ENCODE measurements at places on chromosomes 2 and 18.

- no peak for DNase-seq
These were observed 14.3 kb upstream of the ST8SIA5 start for GRCh38 chr18:46771141-46771540.

DNA sequence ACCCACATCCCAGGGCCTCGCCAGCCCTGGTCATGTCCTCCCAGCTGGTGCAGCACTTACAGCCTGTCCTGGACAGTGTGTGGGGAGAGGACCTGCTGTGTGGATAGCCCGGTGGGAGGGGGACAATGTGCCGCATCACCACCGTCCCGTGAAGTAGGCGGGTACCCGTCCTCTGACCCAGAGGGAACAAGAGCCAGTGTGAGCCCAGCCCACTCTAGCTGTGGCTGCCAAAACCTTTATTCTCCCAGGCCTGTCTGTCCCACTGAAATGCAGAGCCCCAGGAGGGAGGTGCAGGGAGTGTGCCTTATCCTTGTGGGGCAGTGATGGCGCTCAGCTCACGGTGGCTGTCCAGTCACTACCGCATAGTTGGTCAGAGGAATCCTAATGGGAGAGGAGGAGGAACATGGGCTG is 1.7 kb downstream of the TRAF3IP1 start:
- DNase-seq = no peak

DNA sequence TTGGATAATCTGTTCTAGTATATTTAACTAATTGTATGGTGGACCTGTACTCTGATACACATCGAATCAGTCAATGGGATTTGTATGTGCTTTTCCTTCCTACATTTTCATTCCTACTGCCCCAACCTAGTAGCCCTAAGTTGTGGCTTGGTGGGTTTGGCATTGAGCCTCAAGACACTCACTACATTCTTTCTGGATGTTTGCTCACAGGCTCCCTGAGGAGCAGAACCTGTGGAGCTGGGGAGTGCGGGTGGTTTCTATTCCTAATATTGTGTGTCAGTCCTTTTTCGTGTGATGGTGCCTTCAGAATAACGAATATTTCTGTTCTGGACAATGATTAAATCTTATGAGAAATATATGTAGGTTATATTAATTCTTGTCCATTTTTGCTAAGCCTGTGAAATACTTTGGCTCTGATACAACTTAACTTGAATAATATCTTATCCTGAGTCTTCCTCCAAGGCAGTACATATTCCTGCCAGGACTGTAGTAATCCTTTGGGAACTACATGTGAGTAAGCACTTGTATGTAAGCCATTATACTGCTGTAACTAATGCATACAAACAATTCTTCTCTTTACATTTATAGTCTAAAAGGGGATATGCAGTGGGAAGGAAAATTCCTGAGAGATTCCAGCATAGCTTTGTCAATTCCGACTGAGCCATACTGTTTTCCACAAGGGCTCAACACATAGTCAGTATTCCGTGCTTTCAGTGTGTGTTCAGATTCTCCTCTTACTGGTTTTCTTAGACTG is 150.6 kb downstream of the AGPS start:
- DNase-seq = no peak

GRCh38 chr2:47174733-47175361 is 19.7 kb upstream of the STPG4 start:
- DNase-seq = peak; percentile 80

DNA sequence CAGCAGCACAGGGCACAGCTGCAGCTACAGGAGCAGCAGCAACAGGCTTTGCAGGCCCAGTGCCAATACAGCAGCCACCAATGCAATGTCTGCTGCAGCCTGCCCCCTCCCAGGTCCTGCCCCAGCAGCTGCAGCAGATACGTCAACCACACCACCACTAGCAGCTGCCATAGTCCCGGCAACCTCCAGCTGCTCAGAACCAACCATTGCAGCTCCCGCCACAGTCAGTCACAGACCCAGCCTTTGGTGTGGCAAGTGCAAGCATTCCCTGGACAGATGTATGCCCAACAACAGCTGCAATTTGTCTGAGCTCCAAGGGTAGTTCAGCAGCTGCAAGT is 53.3 kb upstream of the TUBA3E start:
- no peak for DNase-seq

DNA sequence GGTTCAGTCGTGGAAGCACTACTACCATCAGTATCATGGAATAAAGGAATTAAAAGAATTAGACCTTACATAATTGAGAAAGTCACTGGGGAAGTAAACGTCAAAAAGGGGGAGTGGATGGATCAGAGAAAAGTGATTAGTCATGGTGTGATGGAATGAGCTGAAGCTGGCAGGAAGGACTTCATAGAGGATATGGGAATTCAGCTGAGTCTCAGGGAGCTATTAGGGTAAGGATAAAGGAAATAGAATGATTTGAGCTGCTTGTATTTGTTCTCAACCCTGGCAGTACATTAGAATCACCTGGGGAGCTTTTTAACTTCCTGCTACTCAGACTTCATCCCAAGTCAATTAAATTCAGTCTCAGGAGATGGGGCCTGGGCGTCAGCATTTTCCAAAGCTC is 53.4 kb upstream of the SETBP1 start:
- no peak for DNase-seq

DNA sequence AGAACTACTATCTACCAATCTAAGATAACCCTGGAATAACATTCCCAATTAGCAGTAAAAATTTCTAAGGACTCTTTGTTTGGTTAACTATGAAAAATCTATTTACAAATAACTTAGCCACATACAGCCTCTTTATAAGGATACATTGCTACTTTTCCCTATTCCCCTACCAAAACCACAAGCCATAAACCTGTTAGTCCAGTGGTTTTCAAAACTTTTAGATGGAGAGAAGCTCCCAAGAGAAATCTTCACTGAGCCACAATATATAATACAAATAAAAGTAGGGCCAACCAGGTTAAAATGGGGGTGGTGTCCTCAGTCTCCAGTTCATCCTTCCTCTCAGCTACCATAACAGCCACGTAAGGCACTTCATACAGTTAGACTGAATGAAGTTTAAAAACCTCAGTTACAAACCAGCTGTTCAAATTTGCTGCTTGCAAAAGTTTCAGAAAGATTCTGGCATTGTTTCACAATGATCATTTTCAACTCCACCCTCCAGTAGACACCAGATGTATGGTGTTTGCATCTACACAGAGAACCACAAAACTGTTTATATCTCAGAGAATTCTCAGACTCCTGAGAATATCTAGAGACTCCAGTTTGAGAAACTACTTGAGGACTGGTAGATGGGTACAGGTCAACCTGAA is 26.0 kb downstream of the SOS1 start:
- DNase-seq = no peak

GRCh38 chr2:40388161-40388560 is 63.7 kb downstream of the SLC8A1 start:
- DNase-seq = no peak

DNA sequence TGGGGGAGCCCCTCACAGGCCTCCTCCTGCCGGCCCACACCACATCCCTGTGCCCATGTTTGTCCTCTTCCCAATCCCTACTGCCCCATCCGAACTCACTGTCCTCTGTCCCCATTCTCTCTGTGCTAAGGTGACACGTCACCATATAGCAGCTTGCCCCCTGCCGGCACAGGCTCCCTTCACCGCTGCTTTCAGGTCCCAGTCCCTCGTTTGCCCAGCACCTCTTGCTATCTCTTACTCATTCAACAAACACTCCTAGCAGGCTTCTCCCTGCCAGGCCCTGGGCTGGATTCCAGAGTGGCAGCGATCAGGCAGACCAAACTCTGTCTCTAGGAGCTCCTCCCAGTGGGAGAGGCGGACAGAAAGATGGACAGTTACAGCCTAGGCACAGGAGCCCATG is 74.3 kb downstream of the TFCP2L1 start:
- no peak for DNase-seq

DNA sequence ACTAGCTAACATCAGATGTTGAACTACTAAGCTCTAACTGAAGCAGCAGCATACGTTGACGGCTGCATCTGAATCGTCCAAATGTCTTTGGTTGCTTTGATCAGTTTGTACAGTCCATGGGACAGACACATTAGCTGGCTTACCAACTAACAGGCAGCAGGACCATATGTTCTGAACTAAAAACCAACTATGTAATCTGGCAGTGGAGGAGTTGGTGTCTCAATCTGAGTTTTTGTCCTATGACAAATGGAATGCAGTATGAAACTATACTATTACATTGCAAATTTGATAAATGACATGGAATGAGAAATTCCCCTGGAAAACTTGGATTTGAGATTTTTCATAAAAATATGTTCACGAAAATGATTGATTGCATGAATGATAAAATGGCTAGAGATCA is 79.5 kb downstream of the EPHA4 start:
- no peak for DNase-seq

- peak; percentile 83 for DNase-seq
These were observed 139.1 kb downstream of the C1D start for GRCh38 chr2:67923696-67924095.

- DNase-seq = no peak
These were observed 504.7 kb downstream of the ERBB4 start for GRCh38 chr2:212033888-212034287.

DNA sequence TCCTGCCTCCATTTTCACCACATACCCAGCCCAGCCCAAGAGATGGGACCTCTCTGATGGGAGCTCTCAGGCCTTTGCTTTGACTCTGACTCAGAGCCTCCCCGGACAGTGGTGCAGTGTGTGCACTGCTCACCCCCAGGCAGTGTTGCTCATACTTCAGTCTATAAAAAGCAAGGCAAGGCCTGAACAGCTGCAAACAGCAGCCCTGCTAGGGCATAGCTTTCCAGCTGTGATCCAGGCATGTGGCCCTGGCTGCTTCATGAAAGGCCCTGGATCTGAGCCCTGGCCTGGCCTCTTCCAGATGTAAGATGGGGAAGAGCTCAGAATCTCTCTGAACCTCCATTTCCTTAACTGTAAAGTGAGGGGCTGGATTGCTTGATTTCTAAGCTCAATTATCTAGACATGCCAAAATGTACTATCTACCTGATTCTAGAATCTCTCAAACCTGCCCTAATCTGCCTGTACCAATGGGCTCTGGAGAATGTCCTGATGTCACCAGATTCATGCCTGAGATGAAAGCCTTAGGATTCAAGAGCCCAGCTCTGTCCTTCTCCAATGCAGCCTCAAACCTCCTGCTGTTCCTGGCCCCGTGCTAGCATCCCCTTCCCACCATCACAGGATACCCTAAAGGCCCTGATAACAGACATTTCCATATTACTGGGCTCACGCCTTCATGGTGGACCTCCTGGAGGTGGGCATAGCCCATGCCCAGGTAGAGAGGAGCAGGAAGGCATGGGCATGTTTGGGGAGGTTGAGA is 206.9 kb downstream of the ARL4C start:
- DNase-seq = no peak

DNA sequence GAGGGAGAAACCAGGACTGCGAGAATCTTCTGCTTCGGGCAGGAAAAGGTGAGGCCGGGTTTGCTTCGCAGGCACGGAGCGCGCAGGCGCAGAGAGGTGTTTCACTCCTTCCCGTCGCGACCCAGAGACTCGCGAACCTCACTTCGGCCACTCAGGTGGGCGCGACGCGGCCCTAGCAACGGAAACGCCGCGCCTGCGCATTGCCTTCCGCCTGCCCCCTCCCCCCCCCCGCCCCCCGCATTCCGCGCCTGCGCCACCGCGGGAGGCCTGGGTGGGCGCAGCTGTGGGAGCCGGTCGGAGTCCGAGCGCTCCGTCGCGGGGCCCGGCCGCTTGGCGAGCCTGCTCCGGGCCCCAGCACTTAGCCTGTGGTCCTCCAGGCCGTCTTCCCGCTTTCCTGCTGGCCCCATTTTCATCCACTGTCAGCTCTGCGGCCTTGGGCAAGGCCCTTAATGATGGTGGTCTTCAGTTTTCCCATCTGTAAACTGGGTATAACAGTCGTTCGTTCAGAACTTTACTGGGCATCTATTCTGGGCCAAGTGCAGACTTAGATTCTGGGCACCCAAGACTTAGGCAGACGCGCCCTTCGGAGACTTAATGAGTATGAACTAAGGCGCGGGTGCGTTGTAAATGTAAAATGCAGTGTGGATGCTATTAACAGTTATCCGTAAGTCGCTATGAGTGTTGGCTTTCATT is 62.1 kb upstream of the ACKR3 start:
- DNase-seq = peak; percentile 61

DNA sequence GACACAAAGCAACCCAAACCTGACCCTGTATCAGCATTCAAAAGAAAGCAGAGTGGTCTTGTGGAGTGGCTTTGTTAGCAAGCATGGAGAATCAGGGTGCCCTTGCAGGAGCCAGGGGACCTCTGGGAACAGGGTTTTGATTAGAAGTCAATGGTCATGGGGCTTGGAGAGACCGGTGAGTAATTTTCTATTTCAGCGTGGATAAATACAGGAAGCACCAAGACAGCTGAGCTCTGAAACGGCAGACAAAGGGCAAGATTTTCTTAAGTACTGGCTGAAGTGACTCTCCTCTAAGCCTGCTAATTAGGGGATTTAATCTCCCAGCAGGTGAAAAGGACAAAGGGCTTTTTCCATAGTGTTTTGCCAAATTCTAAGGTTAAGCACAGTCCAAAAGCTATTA is 78.0 kb upstream of the GAREM1 start:
- DNase-seq = peak; percentile 84

- DNase-seq = no peak
These were observed 92.6 kb downstream of the ZNF385B start for GRCh38 chr2:179768765-179769164.

- no peak for DNase-seq
These were observed 364.9 kb upstream of the TMEFF2 start for GRCh38 chr2:192559587-192559986.

DNA sequence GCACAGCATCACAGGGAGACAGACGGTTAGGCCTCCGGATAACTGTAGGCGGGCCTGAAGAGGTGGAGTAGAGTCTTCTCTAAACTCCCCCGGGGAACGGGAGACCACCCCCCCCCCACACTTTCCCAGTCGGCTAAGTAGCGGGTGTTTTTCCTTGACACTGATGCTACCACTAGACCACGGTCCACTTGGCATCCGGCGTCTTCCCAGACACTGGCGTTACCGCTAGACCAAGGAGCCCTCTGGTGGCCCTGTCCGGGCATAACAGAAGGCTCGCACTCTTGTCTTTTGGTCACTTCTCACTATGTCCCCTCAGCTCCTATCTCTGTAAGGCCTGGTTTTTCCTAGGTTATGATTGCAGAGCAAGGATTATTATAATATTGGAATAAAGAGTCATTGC is 25.7 kb upstream of the NCL start:
- DNase-seq = no peak

GRCh38 chr2:85131116-85131515 is 2.1 kb upstream of the TCF7L1 start:
- no peak for DNase-seq

DNA sequence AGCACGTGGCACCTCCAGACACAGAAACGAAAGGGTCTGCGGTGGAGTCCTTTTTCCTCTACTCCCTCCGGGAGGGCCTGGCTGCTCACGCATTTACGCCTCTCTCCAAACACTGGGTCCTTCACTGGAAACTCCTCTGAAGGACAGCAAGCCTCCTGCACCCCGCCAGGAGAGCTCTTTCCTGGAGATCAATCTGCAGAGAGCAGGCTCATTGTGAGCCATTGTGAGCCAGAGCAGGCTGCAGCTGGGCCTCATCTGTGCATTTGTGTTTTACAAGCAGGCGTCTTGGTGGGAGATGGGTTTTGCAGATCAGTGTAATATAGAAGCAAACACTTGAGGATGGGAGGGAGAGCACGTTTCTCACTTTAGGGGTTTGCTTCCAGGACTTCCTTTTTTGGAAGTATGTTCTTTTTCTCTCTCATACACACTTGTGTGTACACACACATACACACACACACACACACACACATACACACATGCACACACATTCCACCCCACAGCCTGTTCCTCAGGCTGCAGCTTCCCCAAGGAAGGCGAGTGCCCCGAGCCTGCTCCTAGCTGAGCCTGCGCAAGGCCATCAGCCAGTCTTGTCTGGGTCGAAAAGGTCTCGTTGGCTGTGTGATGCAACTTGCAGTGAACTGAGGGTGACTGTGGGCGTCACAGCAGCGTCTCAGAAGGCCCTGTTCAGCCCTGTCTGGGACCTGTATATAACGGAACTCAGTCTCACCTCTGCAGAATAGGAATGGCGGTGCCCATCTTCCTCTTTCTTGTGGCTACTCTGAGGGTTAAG is 163.5 kb downstream of the GLI2 start:
- DNase-seq = peak; percentile 47

Data from DMS79 (cell line).